Central memory CD4-positive, alpha-beta T cell (primary cell): ENCODE measurements at places on chromosomes 1 and 21.

GRCh38 chr21:44530221-44530902 is 9.6 kb downstream of the KRTAP10-1 start:
- DNase-seq: no peak

- no peak for DNase-seq
These were observed 248.4 kb downstream of the TNR start for GRCh38 chr1:175494950-175495349.

- no peak for DNase-seq
These were observed 799.3 kb upstream of the CXADR start for GRCh38 chr21:16713331-16714117.

DNA sequence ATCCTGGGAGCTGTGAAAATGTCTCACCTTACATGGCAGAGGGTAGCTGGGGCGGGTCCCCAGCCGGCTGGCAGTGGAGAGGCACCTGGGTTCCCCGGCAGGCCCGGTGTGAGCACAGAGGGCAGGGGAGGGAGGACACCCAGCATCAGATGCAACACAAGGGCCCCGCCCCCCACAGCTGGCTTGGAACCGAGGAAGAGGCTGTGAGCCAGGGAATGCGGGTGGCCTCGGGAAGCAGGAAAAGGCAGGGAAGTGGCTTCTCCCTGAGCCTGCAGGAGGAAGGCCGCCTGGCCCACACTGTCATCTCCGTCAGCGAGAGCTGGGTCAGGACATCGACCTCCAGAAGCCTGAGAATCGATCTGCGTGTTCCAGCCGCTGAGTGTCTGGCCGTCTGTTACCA is 87.3 kb downstream of the SIK1 start:
- DNase-seq: no peak

DNA sequence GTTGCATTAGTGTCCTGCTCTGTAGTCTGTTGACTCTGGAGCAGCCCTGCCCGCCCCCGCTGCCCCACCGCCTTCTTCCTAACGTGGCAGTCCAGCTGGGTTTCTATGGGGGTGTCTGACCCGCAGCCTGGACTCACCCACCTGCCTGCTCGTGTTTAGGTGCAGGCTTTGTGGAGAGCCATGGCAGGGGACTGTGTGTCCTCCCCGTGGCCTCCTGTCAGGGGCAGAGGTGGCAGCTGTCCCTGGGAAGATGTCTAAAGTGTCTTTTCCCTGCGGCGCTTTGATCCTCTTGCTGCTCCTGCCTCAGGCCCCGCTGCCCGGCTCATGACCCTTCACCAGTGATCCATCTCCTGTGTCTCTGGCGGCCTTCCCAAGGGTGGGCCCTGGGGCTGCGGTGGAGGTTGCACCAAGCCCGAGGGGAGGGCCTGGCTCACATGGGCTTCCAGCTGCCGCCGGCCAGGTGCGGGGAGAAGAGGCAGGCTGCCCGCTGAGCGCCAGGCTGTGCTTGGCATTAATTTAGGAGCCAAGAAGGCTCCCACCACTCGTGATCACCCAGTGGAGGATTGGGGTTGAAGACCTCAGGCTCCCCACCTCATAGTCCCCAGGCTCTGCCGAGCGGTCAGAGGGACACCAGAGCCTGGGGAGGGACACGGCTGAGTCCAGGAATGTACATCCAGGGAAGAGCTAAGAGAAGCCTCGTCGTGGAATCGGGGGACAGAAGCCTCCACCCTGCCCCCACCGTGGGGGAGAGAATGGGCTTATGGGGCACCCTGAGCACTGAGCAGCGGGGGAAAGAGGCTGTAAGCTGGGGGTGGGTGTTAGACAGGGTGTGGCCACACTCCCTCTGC is 44.1 kb downstream of the COL18A1 start:
- no peak for DNase-seq

DNA sequence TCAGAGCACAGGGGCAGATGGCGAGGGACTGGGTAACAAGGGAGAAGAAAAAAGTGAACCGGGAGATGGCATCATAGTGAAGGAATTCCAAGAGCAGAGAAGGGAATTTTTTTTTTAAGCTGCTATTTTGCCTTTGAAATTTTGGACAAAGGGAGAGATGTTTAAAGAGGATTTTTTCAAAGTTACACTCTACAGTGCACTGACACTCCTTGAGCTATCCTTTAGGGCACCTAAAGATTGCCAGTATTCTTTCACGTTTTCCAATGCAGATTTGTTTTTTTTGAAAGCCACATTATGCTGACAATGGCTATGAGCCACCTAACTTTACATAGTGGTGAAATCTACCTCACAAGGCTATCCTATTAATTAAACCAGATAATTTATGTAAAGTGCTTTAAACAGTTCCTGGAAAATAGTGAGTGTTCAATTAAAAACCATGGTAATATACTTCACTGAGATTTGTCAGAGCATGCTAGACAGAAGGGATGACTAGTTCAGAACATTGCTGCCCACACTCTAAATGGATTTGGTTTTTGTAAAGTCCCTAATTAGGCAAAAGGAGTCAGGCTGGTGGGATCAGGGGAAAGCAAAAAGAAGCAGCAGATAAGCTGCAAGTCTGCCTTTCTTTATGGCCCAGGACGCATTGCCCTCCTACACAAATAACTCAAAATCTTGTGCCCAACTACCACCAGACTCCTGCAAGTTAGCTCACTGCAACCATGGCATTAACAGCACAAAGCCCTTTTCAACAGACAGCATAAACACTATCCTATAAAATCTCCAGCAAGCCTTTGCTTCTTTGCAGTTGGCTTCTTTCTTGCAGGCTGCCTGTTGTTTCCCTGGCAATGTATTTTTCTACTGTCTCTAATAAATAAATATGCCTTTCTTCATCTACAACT is 53.9 kb downstream of the PRDX6 start:
- DNase-seq: no peak

DNA sequence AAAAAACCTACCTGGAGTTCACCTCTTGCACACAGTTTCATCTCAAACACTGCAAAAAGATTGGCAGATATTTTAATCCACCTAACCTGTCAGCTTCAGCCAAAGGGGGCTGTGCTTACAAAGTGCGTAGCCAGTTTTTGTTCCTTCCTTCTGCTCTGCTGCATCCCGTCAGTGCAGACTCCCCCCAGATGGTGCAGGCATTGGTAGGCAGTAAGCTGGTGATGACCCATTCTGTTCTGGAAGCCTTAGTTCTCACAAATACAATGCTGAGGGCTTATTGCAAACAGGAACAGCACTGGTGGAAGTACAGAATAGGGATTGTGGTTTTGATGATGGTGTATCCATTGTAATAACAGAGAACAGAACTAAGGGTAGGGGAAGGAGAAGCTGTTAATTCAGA is 239.5 kb downstream of the RYR2 start:
- no peak for DNase-seq

- no peak for DNase-seq
These were observed 28.4 kb upstream of the PLEKHO1 start for GRCh38 chr1:150121236-150121862.

DNA sequence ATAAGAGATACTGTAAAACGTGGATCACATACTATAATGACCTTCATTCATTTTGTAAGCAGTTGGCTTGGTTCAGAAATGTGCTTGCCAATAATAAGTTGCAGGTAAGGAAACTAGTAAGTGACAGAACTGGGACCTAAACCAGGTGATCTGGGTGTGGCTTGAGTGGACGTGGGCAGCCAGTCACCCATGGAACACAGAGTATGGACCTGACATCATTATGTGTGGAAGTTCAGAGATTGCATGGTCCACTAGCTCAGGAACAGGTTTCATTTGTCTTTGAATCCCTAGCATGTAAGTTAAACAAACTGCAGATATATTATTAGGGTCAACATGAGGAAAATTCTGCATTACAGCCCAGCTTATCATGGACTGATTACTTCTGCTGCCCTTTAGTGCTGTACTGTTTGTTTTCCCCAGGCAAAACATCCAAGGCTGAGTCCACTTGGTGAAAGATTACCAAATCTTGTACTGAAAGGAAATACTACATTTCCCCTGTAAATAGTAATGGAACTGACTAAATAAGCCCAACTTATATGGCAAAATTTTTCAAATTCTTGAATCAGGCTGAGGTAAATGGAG is 327.3 kb upstream of the SGIP1 start:
- DNase-seq: no peak

- no peak for DNase-seq
These were observed 67.9 kb upstream of the ZNF326 start for GRCh38 chr1:89927049-89927448.

DNA sequence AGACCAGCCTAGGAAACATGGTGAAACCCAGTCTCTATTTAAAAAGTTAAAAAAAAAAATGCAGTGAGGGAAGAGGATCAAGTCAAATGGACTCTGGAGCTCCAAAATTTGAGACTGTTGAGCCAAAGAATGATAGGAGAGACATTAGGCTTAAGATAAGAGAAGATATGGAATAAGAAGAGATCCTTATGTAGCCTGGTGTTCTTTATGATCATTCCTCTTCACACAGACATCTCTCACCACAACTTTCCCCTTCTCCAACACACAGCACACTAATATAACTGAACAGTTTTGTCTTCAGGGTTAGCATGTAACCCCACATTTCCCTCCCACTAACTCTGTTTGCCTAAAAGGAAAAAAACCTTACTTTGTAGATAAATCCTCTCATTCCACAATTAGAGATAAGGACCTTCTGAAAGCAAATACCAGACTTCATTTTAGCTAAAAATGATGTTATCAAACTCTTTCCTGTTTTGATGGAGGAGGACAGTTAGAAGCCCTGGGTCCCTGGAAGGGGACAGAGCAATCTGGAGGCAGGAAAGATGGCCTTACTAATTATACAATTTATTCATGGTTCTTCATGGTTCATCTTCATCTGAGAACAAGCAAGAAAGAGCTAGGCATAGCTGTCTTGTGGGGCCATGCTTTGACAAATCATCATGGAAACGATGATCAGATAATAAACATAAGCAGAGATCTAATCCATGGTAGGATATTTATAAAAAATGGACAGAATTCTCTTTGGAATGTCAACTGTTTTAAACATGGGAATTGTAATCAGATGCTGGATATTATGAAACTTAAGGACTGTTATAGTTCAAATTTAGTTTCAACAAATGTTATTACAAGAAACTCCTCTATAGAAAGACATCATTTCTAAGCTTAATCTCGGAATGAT is 96.7 kb upstream of the S1PR1 start:
- DNase-seq: no peak

- DNase-seq: no peak
These were observed 55.5 kb downstream of the CACNA1E start for GRCh38 chr1:181538836-181539235.

- no peak for DNase-seq
These were observed 675.5 kb upstream of the CXADR start for GRCh38 chr21:16837321-16837720.

DNA sequence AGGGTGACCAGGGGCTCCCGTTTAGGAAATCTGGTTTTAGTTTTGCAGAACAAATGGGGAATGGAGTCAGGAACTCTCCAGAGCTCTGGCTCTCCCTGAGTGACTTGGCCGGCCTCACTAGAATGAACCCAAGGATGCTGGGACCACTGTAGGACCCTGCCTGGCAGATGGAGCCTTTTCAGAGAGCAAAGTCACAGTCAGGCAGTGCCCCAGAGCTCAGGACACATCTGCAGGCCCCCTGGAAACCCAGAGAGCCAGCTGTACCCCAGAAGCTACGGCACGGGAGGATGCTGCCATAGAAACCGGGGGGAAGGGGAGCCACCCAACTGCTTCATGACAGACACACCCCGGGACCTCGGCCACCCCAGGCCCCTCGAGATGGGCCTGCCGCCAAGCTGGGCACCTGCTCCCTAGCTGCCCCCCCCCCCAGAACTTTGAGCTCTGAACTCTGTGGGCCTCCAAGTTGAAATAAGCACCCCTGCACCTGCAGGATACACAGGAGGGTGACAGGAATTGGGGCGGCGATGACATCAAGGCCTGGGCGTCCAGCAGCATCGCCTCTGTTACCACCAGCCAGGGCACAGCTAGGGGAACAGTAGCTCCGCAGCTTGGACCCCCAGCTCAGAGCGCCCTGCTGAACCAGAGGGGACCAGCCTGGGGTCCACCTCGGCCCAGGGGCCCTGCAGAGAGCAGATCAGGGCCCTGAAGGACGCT is 91.8 kb upstream of the VAMP3 start:
- DNase-seq: no peak

DNA sequence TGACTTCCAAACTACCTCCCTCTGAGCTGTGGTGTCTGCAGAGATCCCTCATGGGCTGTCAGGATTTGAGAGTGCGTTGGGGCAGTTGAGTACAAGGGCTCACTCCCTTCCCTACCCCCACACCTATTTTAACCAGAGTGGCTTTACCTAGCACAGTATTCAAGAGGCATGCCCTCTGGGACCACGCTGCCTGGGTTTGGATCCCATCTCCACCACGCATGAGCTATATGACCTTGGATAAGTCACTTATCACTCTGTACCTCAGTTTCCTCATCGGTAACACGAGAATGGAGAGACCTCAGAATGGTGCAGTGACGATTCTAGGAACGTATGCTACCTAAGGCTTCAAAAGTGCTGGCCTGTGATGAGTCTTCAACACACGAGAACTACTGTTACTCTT is 147.3 kb upstream of the WNT4 start:
- no peak for DNase-seq

DNA sequence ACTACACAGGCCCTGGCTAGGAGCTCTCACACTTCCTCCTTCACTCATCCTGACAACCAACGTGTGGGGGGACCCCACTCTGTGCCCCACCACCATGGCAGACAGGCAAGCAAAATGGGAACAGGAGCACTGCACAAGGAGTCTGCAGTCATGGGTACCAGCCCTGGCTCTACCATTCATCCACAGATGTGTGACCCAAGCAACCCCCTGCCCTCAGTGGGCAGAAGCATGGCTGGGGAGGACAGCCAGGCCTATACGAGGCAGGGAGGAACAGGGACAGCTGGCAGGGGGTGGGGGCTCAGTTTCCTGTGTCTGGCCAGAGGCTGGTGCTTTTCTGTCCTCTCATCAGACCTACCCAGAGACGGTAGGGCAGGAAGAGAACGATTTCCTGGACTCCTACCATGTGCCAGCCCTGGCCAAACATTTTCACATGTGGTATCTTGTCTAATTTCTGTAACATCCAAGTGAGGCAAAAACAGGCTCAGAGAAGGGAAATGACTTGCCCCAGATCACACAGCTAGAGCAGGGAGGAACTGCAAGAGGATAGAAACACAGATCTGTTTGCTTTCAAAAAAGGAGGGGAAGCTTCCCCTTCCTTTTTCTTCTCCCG is 178.0 kb downstream of the HIVEP3 start:
- no peak for DNase-seq

- DNase-seq: no peak
These were observed 673.7 kb upstream of the BRINP3 start for GRCh38 chr1:191151321-191151807.
